ENCODE measurements at places on chromosomes 13 and 19. TPM values are rescaled to one million over a fixed set of nuclear protein-coding genes. Genes with fewer than 3 reads are reported as not detected.

Gene BCAM
- total RNA-seq: 81.7 TPM

Gene KLF1
- 0.11 TPM for total RNA-seq

Gene SMIM7
- total RNA-seq: 63.7 TPM

Gene ZNF700
- total RNA-seq: 0.27 TPM

Gene CPB2
- 0.11 TPM for total RNA-seq

Gene ZNF541
- not detected for total RNA-seq

Gene MED16
- 23.8 TPM for total RNA-seq

Gene NKPD1
- total RNA-seq: 0.56 TPM

Gene PTGER1
- 0.12 TPM for total RNA-seq

Gene PLIN3
- 188 TPM for total RNA-seq

Gene SMIM44
- total RNA-seq: not detected

Gene TMEM38A
- total RNA-seq: 0.94 TPM

Gene SHANK1
- total RNA-seq: 0.22 TPM

Gene LMTK3
- total RNA-seq: 4.9 TPM

Gene MBD3L3
- not detected for total RNA-seq

Gene UBE2L5
- total RNA-seq: not detected

Gene KLK3
- not detected for total RNA-seq

Gene ICAM3
- 8.2 TPM for total RNA-seq

Gene PABPC3
- total RNA-seq: 0.14 TPM

Gene DHRS12
- 5.1 TPM for total RNA-seq

Gene ZNF471
- 0.09 TPM for total RNA-seq

Gene PLA2G4C
- 14.5 TPM for total RNA-seq

Gene BEST2
- 4.3 TPM for total RNA-seq

Gene ZNF134
- total RNA-seq: 7.3 TPM

Gene DAZAP1
- total RNA-seq: 79.5 TPM

Gene COX6B2
- 0.91 TPM for total RNA-seq

Gene ZIK1
- not detected for total RNA-seq

Gene NLRP11
- not detected for total RNA-seq

Gene TARM1
- total RNA-seq: not detected

Gene LHB
- 0.19 TPM for total RNA-seq

Gene SPRYD7
- total RNA-seq: 10.5 TPM
